ELF-1 (cell line): ENCODE measurements at places on chromosomes 12 and 14.

DNA sequence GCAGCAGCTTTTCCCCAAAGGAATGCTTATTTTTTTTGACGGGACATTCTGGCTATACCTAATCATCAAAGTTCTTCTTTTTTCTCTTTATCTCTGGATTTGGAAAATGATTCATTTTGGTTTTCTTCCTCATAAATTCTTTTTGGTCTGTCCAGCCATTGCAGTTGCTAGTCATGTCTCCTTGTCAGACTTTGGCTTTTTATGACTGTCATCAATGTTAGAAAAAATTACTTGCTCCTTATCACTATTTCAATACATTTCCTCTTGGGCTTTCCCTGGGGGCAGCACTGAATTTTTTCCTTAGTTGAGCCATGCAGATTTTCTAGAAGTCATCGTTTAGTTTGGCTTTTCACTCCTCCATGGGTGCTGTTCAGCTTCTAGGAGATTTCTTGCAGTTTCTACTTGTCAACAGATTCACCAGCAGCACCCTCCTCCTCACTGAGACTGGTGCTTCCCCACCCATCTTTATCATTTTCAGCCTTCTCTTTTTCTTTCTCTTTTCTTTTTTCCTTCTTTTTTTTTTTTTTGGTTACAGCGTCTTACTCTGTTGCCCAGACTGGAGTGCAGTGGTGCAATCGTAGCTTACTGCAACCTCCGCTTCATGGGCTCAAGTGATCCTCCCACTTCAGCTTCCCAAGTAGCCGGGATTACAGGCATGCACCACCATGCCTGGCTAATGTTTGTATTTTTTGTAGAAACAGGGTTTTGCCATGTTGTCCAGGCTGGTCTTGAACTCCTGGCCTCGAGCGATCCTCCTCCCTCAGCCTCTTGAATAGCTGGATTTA lies 5.2 kb downstream of the ADIPOR2 start:
- DNase-seq: no peak

DNA sequence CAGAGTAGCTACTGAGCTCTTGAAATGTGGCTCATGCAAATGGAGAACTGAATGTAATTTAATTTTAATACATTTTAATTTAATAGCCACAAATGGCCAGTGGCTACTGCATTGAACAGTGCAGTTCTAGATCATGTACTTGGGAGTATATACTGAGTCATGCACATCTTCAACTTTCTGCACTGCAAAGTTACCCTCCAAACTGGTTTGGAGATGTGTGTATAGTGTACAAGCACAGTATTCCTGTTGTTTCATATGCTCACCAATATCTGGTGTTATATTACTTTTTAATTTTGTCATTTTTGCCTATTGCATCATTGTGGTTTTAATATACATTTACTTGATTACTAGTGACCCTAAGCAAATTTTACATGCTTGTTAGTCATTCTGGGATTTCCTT lies 372.8 kb downstream of the NELL2 start:
- no peak for DNase-seq

DNA sequence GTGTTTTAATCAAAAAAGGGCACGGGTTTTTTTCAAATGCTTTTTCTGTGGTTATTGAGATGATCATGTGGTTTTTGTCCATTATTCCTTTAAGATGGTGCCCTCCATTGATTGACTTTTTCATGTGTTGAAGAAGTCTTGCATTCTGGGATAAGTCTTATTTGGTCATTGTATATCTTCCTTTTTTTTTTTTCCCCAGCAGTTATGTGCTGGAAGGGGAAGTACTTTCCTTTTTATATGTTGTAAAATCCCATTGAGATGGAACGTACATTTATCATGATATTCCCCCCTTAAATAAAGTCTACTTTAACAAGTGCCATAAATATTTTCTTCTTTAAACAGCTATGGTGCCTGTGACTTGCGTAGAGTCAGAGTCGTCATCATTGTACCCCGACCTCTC lies 24.8 kb upstream of the MUCL1 start:
- no peak for DNase-seq

- DNase-seq: no peak
Observed at GRCh38 chr12:26058818-26059217, 66.0 kb downstream of the BHLHE41 start.

- DNase-seq: no peak
Observed at GRCh38 chr12:108382437-108382801, 43.3 kb upstream of the CMKLR1 start.

- no peak for DNase-seq
Observed at GRCh38 chr14:20797164-20797563, 5.5 kb downstream of the RNASE1 start.

DNA sequence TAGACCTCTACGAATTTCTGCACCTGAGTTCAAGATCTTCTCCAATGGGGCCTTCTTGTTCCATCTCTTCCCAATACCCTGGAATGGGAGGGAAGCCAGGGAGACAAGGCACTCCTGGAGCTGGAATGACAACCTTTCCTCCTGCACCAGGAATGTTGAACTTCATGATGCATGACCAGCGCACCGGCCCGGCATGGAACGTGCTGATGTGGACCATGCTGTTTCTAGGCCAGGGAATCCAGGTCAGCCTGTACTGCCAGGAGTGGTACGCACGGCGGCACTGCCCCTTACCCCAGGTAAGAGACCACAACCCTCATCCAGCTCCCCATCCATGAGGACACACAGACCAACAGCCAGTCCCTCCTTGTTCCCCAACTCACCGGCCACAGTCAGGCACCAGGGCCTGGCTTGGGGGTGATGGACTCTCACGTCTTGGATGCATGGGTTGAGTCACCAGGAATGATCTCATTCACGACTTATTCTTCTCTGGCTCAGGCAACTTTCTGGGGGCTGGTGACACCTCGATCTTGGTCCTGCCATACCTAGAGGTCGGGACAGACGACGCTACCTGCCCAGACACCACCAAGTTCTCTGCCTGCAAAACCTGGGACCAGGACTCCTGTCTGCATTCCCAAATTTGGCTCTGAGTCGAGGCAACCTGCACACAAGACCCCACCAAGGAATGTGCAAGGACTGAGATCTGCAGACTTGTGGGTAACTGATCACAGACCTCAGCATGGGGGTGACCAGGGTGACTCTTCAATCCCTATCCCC lies 20.5 kb downstream of the SOAT2 start:
- no peak for DNase-seq

DNA sequence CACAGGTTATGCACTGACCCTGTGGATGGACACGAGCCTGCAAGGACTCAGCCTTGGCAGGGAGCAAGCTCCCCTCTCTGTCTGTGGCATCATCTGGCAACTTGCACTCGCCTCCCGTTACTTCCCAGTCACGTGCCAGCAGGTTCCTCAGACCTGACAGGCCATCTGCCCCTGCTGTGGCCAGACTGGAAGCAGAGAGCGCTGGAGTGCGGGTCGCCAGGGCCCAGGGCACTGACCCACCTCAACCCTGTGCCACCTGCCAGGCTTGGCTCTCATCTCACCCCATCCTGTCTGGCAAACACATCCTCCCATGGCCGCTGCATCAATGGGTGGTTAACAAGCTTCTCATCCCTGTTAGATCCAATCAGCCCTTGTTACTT lies 28.4 kb downstream of the SLC6A12 start:
- DNase-seq: no peak

GRCh38 chr12:46667551-46667950 lies 158.2 kb downstream of the SLC38A4 start:
- DNase-seq: no peak

- peak; percentile 1 for DNase-seq
Observed at GRCh38 chr14:21987937-21988336, 314.3 kb upstream of the OR4E1 start.

GRCh38 chr14:24734917-24735500 lies 101.0 kb upstream of the GZMB start:
- DNase-seq: peak; percentile 26

GRCh38 chr12:64085996-64086395 lies 136.1 kb downstream of the KICS2 start:
- DNase-seq: no peak

- no peak for DNase-seq
Observed at GRCh38 chr14:41404126-41404525, 202.6 kb upstream of the LRFN5 start.

DNA sequence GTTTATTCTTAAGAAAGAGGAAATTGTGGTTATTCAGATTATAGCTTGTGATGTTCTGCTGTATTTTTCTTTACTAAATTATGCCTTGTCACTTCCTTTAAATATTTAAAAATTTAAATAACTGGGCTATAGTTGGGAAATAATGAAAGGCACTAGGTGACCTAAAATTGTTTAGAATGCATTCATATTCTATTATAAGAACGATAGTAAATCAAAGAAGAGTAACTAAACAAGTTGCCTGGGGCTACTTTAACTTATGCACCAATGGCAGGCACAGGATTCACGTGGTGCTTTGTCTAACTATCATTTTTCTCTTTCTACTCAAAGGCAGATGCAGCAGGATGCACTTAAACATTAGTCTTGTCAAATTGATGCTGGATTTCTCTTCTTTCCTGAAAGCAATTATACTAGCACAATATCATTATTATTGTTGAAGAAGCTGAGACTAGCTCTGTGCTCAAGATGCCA lies 190.7 kb upstream of the PPFIA2 start:
- DNase-seq: no peak

DNA sequence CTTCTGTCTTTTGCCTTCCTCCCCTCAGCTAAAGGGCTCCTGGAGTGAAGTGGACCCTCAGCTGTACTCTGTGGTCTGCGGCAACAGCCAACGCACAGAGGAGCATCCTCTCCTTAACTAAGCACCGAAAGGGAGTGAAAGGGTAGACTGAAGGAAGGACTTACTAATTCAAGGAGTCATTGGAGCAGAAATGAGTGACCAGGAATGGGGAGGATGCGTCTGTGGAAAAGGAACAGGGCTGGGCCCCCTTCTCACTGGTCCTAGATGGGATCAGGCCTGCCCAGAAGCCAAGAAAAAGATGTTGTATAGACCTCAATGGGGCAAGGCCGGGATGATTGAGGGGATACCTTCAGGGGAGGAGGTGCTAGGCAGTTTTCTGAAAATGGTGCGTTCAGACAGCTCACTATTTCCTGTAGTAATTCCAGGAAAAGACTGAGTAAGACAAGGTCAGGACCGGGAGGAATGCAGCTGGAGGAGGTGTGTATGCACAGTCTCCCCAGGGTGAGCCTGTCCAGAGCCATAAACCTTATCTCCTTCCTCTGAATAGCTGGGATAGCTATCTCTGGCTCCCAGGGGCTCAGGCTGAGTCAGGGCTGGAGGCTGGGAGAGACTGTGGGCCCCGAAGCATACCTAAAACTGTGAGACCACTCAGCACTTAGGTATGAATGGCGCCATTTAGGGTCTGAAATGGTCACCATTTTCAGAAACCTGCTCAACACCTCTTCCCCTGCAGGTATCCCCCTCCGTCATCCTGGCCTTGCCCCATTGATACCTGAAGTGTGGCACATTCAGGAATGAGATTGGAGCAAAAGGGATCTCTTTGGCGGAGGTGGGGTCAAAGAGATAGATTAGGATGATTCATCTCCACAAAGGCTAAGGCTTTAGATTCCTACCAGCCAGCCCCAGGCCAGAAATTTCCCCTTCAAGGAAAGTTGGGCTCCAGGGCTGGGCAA lies 20.2 kb upstream of the KRT8 start:
- peak; percentile 95 for DNase-seq

DNA sequence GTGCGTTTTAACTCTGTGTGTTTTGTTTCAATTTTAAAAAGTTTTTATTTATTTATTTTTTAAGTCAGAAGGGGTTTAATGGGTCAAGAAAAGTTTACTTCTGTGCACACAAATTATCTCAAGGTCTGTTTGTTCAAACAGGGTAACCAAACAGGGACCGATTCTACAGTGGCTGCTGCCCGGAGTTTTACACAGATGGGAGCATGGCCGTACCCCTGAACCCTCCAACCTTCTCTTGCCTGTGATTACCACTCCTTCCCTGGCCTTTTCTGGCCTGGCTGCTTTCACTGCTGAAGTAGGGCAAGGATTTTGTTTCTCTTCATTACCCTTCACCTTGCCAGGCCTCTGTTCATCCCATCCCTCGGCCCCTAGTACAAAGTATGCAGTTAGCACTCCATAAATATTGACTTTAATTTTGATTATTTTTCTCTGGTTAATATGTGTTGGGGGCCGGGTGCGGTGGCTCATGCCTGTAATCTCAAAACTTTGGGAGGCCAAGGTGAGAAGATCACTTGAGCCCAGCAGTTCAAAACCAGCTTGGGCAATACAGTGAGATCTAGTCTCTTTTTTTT lies 15.8 kb upstream of the FBXL14 start:
- DNase-seq: no peak

DNA sequence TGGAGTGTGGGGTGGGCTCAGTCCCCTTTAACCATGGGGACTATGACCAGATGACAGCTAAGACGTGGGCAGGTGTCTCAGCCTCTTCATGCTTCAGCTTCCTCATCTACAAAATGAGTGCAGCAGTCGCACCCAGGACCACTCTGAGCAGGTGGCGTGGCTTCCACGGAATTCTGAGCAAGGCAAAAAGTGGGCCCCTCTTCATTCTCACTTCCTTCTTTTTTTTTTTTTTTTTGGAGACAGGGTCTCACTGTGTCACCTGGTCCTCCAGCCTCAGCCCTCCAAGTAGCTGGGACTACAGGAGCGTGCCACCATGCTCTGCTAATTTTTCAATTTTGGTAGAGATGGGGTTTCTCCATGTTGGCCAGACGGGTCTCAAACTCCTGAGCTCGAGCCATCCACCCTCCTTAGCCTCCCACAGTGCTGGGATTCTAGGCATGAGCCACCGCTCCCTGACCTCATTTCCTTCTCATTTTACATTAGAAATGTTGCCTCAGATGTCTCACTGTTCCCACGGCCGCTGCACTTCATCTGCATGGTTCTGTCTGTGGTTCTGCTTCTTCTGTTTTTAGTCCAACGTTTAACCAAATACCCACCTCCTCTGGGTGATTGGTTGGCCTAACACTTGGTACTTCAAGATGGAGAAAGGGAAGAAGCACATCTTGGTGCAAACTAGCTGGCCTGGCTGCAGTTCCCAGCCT lies 41.3 kb upstream of the BCL7A start:
- no peak for DNase-seq

GRCh38 chr12:14880890-14881453 lies 4.7 kb downstream of the MGP start:
- DNase-seq: no peak

DNA sequence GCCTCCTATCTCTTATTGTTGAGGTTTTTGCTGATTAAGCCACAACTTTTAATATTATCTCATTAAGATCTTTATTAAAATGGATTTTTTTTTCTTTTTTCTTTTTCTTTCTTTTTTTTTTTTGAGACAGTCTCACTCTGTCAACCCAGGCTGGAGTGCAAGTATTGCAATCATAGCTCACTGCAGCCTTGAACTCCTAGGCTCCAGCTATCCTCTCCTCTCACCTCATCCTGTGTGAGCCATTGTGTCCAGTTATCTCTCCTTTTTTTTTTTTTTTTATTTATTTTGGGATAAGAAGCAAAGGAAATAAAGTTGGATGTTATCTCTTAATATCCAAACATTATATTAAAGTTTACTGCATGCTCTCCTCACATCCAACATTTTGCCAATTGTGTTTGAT lies 12.7 kb downstream of the VEZT start:
- no peak for DNase-seq
